ENCODE measurements at places on chromosomes 2 and 18.

DNA sequence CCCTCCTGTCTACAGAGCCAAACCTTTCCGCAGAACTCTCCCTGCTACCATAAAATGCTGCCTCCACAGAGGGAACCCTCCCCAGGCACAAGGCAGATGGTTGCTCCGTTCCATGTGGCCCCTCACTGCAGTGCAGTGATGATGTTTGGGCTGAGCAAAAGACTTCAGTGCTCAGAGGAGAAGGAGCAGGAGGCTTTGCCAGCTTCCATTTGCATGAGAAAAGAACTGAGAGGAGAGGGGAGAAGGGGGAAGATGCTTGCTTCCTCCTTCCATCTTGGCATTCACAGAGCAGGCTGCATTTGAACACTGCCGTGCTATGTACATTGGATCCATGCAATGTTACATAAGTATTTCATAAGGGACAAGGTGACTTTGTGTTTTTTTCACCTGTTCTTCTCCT, 46.6 kb upstream of the TMEM200C start:
- no peak for DNase-seq

DNA sequence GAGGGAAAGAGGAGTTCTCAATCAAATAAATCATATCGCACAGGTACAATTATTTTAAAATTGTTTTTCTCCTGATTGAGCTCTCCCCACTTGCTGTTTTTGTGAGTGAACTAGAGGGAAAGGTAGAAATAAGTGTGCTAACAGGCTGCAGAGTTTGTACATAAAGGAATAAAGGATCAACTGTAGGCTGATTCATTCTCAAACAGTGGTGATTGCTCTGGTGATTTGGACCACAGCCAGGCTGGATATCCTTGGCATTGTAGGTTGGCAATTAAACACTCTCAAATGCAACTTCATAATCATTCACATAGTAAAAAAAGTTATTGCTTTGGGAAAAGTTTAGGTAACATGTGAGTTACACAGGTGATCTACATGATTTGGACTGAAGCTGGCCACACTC, 29.8 kb downstream of the LRP1B start:
- DNase-seq: no peak

GRCh38 chr2:196159221-196159892, 12.0 kb downstream of the STK17B start:
- DNase-seq: no peak

DNA sequence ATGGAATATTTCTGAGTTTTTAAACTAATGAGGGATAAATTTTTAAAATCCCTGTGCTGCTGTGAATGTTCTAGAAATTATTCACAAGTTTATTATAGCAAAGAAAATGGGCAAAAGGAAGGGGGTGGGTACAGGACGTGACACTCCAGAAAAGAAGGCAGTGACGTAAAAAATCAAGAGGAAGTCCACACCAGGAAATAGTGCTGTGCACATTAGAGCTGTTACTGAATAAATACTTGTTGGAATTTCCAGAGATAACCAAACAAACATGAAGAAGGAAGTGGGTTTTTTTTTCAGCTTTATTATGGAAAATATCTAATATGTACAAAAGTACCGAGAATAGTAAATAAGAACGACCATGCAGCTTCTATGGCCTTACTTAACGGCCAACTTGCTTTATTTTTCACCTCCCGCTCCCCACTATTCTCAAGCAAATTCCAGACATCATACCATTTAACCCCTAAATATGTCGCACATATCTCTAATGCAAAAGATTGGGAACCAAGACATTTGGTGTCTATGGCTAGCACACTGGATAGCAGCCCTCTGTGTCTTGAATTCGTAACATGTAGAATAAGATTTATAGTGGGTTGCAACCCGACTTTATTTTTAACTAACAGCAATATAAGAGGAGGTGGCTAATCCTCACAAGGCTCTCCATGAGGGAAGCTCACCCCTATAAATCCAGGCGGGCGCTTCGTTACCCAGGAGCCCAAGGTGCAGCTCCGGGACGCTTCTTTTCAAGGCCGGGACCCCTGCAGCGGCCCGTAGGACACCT, 580 bp upstream of the NDUFV2 start:
- DNase-seq: peak; percentile 39

GRCh38 chr2:119731983-119732382, 27.7 kb upstream of the PTPN4 start:
- DNase-seq: no peak

GRCh38 chr2:27059141-27059820, 7.8 kb downstream of the AGBL5 start:
- DNase-seq: no peak

DNA sequence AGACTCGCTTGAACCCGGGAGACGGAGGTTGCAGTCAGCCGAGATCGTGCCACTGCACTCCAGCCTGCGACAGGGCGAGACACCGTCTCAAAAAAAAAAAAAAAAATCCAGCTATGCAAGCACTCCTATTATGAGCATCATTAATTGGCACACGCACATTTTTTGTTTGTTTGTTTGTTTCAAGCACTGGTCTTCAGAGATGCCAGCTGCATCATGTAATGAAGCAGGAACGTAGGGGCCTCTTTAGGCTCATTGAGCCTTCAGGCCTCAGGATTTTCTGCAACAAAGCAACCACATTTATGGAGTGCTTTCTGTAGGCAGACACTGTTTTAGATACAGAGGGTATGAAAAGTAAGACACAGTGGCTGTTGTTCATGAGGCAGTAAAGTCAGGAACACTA, 585.8 kb downstream of the CNTNAP5 start:
- DNase-seq: no peak

- no peak for DNase-seq
Observed at GRCh38 chr18:52386306-52386705, 46.3 kb downstream of the DCC start.

- DNase-seq: peak; percentile 24
Observed at GRCh38 chr2:108288534-108289106, at the start of gene SULT1C2. Gene SULT1C2, plus strand, starts transcription at chr2:108288895. Its CDS starts 4,773 bp downstream, at chr2:108293668.

- DNase-seq: peak; percentile 54
Observed at GRCh38 chr2:239299218-239299939, 101.4 kb downstream of the HDAC4 start.

GRCh38 chr18:54222922-54223567, 1.4 kb downstream of the MBD2 start:
- no peak for DNase-seq

DNA sequence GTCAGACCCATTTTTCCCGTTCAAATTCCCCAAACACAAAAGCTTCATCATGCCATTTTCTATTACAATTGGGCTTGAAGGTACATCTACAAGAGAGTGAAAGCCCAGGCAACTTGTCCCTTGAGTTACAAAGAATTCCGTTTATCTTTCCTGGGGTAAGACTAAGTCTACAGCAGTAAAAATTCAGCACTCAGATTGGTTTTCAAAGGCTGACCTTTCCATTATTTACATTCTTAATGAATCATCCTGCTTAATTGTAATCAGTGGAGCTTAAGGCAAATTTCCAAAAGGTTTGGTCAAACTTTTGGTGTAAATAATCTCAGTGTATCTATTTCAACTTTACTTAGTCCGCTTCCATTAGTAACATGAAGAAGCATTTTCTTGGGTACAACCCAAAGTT, 33.4 kb upstream of the ST3GAL5 start:
- DNase-seq: no peak

- DNase-seq: peak; percentile 15
Observed at GRCh38 chr2:168518555-168519066, 62.5 kb downstream of the CERS6 start.

GRCh38 chr2:161063946-161064306, 96.3 kb upstream of the TANK start:
- DNase-seq: no peak

DNA sequence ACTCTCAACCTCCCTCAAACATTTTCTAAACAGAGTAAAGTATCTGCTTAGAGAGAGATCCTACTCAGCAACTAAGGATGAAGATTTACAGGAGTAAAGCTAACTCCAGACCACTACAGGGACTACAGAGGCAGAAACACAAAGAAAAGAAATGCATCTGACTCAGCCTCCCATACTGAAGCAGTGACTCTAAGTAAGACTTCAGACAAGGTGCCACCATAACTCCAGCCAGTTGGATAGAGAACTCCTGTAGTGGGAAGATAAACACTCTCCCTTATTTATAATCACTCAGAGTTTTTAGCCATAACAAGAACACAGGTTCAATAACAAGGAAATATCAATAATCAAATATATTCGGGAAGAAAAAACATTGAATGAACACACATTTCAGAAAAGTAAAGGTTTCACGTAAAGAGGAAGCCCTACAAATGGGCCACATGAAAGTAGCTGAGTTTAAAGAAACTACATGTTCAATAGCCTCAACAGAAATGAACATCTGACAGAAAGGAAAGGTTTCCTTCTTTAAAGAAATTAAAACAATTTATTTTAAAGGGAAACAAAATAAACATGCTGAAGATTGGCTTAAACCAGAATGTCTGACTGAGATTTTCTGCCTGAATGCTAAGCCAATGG, 519.9 kb downstream of the KCNJ3 start:
- no peak for DNase-seq

DNA sequence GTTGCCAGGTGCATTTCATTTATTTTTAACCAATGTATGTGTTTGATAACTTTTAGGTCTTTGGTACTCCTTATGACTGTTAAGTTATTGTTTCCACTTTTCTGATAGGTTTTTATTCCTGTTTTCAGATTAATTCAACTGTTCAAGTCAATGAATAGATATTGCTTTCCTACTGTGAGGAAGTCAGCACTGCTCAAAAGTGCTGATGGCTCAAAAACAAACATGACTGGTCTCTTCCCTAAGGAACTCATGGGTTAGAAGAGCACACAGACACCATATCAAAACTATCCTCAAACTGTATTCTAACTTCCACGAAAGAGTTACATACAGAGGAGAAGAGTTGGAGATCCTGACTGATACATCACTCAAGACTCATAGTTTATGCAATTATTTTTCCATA, 39.9 kb upstream of the REG3G start:
- no peak for DNase-seq

DNA sequence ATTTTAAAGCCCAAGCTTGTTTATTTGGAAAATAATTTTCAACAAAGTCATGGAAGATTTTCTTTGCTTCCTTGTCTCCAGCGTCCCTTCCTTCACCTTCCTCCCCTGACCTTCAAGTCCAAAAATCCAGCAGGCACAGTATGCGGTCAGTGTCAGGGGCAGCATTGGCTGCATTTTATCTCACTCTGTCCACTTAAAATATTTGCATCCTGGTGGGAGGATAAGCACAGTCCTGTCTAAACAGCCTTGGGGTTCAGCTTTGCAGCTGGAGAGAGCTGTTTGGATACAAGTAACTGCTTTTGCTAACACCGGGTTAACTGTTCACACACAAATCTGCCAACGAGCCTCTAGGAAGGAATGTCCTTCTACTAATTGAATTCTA, 318.1 kb downstream of the PDE11A start:
- peak; percentile 46 for DNase-seq

- DNase-seq: no peak
Observed at GRCh38 chr18:62170857-62171256, 16.0 kb downstream of the PIGN start.

- no peak for DNase-seq
Observed at GRCh38 chr18:64707052-64707451, 558.2 kb upstream of the LINC00305 start.

DNA sequence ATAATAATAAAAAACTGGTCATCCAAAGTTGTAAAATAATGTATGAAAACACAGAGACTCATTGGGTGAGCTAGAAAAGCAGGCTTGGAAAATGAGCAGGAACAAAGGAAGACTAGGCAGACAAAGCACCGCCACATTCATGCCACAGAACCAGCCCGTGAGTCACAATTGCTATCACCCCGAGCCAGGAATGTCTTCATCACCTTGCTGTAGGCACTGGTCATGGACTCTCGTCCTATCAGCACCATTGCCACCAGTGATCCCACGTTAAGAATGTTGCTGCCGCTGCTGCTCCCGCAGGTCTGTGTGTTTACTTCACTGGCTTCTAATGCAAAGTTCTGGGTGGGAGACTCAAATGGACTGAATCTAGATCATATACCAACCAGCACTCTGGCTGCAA, 417.9 kb downstream of the PID1 start:
- DNase-seq: no peak

DNA sequence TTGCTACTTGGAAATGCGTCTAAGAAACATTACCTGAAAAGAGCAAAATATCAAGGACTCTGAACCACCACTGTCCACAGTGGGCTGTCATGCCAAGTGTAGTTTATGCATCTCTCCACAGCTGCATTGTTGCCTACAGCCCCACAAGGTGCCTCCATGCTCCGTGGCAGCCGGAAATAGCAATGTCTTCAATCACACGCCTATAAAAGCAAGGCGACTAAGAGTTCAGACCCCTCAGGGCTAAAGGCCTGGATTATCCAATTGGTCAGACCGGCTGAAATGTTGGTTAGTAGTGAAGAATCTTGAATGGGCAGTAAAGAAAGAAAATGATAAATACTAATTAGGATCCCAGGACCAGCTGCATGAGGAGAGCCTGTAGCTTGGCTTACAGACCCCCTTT, 114.0 kb upstream of the SLC35G4 start:
- no peak for DNase-seq

DNA sequence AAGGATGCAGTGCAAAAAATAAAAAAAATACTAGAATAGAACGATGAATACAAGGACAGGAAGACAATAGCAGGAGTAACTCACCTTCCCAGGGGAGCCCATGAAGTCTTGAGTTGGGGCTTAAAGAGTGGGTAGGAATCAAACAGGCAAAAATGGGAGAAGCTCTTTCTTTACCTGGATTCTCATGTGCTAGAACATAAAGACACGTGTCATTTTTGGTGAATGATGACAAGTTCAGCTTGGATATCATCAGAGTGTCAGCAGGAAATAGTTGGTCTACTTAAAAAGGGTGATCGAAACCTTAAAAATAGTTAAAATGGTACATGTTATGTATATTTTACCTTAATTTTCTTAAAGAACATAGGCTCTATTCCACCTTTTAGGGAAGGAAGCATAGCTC, 5.7 kb downstream of the SGPP2 start:
- no peak for DNase-seq

- peak; percentile 49 for DNase-seq
Observed at GRCh38 chr2:235287375-235287733, 206.5 kb upstream of the AGAP1 start.

DNA sequence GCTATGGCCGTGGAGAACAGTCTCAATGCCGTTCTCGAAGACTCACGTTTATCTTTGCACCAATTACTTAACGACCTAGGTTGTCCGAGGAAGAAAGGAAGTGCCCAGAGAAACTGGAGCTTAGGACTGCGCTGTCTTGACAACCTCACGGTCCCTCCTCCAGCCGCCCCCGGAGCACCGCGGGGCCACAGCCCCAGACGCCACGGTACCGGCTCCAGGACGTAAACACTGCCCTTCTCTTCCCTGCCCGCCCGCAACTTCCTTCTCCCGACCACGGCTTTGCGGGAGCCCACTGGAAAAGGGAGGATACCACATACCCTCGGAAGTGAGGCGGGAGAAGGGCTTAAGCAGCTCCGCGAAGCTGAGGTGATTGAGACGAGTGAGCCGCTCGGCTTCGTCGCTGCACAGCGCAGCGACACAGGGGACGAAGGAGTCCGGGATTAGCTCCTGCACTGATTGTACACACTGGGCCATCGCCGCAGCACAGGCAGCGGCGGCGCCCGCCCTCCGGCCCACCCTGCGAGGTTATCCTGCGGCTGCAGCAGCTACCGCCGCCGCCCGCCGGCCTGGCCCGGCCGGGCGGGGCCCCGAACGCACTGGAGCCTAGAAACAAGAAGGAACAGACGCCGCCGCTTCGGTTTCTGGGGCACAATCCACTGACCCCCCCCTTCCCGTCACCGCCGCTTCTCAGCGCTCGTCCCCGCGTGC, 483 bp downstream of the TRAPPC8 start:
- no peak for DNase-seq

- DNase-seq: peak; percentile 95
Observed at GRCh38 chr18:59744271-59744721, 47.1 kb upstream of the CCBE1 start.

GRCh38 chr18:79681484-79682387, 2.1 kb downstream of the CTDP1 start:
- no peak for DNase-seq

GRCh38 chr2:12487253-12488004, 229.3 kb upstream of the TRIB2 start:
- DNase-seq: no peak

All from muscle of back (tissue), 13 donors.